HCEC 1CT (cell line): ENCODE measurements at places on chromosomes 11 and 22.
A peak's percentile ranks its signal among the peaks of the same experiment; 100 is the strongest.

DNA sequence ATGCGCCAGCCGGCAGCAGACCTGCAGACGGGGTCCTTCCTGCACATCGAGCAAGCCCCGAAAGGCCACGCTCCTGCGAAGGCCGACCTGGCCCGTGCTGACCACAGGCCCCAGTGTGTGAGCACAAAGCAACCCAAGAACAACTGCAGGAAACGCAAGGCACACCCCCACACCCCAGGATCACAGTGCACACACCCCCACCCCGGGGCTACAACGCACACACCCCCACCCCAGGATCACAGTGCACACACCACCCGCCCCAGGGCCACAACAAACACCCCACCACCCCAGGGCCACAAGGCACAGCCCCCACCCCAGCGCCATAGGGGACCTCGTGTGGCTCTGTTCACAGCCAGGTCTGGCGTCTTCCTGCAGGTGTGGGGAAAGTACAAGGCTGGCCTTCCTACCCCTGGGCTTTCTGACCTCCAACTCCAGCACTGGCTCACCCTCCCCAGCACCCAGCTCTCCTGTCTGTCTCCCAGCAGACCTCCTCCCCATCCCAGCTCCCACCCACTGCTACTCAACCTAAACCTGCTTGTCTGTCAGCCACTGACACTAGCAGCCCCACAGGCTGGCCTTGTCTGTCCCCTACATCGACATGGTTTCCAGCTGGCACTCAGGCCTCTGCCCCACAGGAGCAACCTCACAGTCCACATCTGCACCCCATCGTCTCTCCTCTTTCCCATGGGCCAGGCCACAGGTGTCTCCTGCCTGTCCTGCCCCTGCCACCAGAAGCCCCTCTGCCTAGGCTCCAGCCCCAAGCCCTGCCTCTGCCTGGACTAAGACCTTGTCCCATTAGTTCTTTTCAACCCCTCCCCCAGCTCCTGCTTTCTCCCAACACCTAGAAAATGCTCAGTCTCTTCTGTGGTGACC lies 20.5 kb upstream of the EFCAB6 start:
- no peak for DNase-seq

GRCh38 chr11:8604078-8604723 lies 10.2 kb upstream of the STK33 start:
- DNase-seq, result peak; percentile 100

GRCh38 chr22:35918456-35918855 lies 110.2 kb downstream of the RBFOX2 start:
- DNase-seq, result no peak

GRCh38 chr11:120710354-120711131 lies 199.0 kb downstream of the GRIK4 start:
- peak; percentile 90 for DNase-seq

DNA sequence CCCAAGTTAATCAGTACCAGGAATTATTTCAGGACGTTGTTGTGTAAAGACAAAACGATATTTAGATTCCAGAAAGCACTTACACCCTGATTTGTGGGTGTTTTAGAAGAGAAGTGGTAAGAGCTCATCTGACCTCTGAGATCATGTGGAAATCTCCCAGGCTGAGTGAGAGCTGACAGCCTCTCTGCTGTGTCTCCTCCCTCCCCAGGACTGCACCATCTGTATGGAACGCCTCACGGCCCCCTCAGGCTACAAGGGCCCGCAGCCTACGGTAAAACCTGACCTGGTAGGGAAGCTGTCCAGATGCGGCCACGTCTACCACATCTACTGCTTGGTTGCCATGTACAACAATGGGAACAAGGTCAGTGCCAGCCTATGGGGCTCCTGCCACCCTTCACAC lies 20.0 kb downstream of the DTX4 start:
- DNase-seq, result no peak

- DNase-seq, result peak; percentile 92
These were observed at the start of gene PRCP for GRCh38 chr11:82900277-82901164. TSS of gene PRCP (minus strand) at chr11:82900430. CDS start at chr11:82900402, 28 bp downstream.

- no peak for DNase-seq
These were observed 17.5 kb upstream of the TMEM191C start for GRCh38 chr22:21449531-21450319.

- DNase-seq, result peak; percentile 29
These were observed 626 bp downstream of the FLRT1 start for GRCh38 chr11:64036087-64037026.
